Myocyte (in vitro differentiated cells): ENCODE measurements at places on chromosomes 12 and 14.
A peak's percentile ranks its signal among the peaks of the same experiment; 100 is the strongest.

DNA sequence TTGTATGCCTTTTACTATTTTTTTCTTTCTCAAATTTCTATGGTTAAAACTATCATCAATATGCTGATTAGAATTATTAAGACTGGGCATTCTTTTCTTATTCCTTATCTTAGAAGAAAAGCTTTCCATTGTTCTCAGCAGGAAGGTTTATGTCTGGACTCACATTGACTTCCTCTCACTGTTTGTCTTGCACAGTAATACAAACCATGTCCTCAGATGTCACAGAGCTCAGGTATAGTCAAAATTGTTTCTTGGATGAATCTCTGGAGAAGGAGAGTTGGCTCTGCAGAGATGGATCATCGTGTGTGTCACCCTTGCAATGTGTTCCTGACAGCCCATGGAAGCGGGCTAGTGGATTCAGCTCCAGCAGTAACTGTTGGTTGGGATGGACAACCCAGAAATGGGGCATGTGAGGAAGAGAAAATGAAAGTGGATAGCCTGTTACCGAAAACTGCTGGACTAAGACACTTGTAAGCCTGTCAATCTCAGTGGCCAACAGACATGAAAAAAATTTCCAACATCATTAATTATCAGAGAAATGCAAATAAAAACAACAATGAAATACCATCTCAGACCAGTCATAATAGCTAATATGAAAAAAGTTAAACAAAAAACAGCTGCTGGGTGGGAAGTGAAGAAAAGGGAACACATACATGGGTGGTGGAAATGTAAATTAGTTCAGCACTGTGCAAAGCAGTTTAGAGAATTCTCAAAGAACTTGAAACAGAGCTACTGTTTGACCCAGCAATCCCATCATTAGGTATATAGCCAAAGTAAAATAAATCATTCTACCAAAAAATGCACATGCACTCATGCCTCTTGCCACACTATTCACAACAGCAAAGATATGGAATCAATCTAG lies 967.8 kb downstream of the TMEM121 start:
- DNase-seq = no peak

DNA sequence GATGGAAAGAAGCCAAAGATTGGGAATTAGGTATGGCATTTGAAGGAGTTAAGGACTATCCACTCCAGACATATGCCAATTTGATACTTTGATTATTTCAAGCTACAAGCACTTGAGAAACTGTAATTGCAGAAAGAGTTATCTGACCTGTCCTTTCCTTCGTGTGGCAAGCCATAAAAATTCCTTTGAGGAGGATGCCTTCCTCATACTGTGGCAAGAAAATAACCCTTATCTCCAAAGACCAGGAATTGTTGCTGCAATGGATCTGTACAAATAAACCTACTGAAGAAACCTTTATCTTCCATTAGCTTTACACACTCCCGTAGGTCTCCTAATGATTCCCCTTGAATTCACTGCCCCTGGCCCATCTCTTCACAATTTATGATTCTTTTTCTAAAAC lies 165.1 kb upstream of the AMIGO2 start:
- DNase-seq = no peak

DNA sequence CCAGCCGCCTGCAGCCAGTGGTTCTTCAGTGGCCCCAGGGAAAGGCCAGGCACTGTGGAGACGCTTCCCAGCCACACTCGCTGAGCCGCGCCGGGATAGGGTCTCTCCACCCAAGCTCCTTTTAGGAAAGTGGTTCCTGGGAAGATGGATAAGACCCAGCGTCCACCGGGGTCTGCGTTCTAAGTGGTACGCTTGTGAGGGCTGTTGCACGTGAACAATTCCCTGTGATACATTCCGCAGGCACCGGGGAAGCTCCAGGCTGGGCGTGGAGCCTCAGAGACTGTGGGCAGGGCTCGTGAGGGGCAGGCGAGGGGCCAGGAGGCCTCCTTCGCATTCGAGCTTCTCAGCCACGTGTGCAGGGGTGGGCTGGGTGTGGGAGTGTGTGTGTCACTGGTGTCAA lies 48.4 kb downstream of the GALNT9 start:
- DNase-seq = no peak

GRCh38 chr12:55912908-55913307 lies 14.8 kb downstream of the PYM1 start:
- no peak for DNase-seq

DNA sequence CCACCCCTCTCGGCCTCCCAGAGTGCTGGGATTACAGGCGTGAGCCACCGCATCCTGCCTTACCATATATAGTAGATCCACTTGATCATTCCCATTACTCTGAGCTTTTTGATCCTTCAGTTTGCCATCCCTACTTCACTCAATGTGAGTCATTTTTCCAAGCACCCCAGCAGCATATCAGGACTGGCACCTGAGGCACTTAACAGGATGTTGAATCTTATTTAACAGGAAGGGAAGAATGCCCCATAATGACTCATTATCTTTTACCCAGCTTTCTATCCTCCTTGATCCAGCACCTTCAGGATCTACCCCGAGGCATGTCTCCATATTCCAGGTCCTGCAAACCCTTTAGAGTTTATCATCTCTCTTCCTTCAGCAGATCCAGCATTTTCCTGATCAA lies 84.9 kb upstream of the CMKLR1 start:
- no peak for DNase-seq

GRCh38 chr14:89428546-89429198 lies 11.6 kb upstream of the FOXN3 start:
- peak; percentile 93 for DNase-seq

- no peak for DNase-seq
Observed at GRCh38 chr14:99047441-99048031, 224.5 kb downstream of the BCL11B start.

GRCh38 chr12:32261638-32262037 lies 137.7 kb upstream of the FGD4 start:
- no peak for DNase-seq

GRCh38 chr14:71711125-71711524 lies 221.1 kb upstream of the RGS6 start:
- DNase-seq = no peak

- peak; percentile 74 for DNase-seq
Observed at GRCh38 chr12:113860950-113861349, 105.2 kb downstream of the RBM19 start.

GRCh38 chr12:64700532-64700931 lies 58.7 kb downstream of the GNS start:
- DNase-seq = no peak

- peak; percentile 1 for DNase-seq
Observed at GRCh38 chr12:71440345-71440762, 756 bp downstream of the LGR5 start.

DNA sequence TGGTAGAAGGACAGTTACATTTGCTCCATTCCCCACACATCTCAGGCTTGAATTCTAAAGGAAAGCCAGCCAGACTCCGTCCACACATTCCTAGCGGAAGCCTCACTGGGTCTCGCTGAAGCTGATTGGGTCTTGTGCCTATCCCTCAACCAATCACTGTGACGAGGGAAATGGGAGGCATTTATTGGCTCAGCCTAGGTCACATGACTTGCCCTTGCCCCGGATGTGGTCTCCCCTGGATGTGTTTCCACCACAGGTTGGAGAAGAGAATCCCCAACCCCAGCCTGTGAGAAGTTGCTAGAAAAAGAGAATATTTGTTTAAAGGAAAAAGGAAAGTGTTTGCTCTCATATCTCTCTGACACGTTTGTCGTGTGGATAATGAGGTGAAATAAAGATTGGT lies 93.4 kb downstream of the C12orf75 start:
- DNase-seq = no peak

DNA sequence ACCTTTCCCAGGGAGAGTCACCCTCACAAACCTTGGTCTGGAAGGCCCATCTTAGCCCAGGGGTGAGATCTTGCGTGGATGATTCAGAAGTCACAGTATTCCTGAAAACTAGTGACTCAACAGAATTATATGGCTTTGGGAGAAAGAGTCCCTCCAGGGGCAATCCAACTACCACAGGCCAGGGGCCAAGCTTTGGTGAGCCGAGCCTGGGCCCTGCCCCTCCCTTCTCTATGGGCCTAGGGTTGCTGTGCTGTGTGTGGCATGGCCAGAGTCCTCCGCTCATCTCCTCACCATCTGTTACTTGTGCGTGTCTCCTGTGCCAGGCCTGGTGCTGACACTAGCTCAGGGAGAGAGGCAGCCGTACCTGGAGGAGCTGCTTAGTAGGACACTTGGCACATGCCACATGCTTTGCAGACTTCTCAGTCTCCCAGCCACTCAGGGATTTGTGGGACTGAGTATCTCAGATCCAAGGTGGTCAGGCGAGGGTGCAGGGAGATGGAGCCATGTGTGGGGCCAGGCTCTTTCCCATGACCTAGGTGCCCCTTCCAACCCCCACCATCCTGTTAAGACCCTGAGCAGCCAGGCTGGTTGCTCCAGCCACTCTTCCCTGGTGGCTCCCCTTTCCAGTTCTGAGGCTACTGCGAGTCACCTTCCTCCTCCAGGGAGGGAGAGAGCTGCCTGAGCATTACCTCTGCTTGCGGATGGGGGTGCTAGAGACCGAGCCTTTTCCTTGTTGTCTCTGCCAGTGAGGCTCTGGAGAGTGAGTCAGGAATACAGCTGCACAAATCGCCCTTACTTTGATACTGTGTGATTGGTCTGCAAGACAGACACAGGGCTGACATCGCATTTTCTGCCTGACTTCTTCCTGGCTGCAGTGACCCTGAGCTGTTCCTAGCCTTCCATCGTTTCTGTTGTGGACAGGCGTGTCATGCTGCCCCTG lies 94.1 kb downstream of the SLC25A47 start:
- peak; percentile 90 for DNase-seq

- DNase-seq = no peak
Observed at GRCh38 chr14:70595443-70596185, 4.8 kb downstream of the MED6 start.

DNA sequence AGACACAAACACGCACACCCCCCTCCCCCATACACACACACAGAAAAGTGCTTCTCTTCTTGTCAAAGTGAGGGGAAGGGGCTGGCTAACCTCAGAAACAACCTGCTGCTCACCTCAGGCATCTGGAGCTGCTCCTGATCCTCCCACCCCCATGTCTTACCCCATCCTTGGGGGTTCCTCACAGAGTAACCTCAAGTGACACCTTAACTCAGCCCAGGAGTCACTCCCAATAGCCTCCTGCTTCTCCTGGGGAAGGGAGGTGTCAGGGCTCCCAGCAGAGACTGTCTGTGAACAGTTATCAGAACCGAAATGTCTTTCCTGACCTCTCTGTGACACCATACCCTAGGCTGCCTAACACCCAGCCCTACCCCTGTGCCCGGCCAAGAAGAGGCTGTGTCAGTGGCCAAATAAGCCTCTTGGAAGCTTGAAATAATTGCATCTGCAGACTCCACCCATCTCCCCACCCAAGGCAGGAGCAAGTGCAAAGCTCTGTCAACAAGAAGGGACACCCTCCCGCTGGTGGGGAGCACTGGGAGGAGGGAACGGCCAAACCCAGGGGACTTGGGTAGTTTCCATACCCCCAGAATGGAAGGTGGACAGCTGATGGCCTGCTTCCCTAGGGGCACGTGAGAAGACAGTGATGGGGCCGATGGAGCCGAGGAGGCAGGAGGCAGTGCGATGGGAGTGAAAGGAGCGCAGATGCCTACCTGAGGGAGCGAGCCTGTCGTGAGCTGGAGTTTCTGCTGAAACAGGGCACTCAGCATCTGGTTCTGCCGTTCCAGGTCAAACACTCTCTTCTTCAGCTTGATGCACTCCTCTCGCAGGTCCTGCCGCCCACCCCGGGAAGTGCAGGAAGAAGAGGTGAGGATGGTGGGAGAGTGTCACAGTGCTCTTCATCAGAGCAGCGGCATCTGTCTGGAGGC lies 26.8 kb downstream of the NCKAP5L start:
- DNase-seq = peak; percentile 53

- DNase-seq = peak; percentile 43
Observed at GRCh38 chr12:526089-526488, 66.3 kb downstream of the B4GALNT3 start.

GRCh38 chr12:28776220-28776619 lies 372.9 kb upstream of the FAR2 start:
- DNase-seq = no peak

DNA sequence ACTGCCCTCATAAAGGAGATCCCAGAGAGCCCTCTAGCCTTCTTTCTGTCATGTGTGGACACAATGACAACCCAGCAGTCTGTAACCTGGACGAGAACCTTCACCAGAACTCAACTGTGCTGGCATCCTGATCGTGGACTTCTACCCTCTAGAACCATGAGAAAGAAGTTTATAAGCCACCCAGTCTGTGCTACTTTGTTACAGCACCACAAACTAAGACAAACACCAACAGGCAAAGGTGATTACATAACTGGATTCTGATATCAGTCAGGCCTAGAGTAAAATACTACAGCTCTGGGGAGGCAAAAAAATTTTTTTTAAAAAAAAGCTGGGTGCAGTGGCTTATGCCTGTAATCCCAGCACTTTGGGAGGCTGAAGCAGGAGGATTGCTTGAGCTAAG lies 18.5 kb downstream of the TM7SF3 start:
- DNase-seq = no peak

- DNase-seq = no peak
Observed at GRCh38 chr12:95424271-95424994, 49.5 kb upstream of the METAP2 start.

DNA sequence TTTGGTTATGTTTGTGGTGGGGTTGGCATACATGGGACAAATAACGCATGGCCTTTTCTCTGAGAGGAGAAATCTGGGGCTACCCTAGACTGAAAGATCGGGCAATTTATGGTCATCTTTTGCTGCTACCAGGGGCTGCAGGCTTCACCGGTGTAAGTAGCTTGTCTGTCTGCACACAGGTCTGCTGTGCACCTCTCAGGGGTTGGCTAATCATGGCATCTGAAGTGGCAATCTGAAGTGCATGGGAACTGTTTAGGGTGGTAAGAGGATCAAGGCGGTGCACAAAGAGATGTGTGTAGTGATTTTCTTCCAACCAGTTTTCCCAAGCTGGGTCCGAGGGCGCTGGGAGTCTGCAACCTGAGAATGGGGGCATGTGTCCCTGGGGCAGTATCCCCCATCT lies 141.3 kb downstream of the EMP1 start:
- no peak for DNase-seq

- no peak for DNase-seq
Observed at GRCh38 chr12:59934486-59934885, 338.7 kb downstream of the SLC16A7 start.

DNA sequence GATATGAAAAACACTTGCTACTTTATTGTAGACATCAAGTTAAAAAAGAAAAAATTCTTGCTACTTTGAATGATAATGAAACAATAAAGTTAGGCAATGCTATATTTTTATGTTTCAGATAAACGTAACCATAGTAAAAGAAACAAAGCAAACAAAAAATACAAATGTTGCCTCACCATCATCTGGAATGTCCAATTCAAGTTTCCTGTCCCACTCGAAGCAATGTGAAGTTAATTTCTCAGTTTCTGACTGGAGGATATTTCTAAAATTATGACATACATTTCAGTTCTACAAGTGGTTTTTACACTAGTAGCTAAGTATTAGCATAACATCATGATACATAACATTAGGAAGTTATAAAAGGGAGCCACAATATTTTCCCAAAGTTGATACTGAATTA lies 20.9 kb downstream of the DLGAP5 start:
- DNase-seq = no peak
